Activated CD4-positive, alpha-beta T cell treated with anti-CD3 and anti-CD28 coated beads for 24 hours (primary cell): ENCODE measurements at places on chromosomes 3 and 15.

DNA sequence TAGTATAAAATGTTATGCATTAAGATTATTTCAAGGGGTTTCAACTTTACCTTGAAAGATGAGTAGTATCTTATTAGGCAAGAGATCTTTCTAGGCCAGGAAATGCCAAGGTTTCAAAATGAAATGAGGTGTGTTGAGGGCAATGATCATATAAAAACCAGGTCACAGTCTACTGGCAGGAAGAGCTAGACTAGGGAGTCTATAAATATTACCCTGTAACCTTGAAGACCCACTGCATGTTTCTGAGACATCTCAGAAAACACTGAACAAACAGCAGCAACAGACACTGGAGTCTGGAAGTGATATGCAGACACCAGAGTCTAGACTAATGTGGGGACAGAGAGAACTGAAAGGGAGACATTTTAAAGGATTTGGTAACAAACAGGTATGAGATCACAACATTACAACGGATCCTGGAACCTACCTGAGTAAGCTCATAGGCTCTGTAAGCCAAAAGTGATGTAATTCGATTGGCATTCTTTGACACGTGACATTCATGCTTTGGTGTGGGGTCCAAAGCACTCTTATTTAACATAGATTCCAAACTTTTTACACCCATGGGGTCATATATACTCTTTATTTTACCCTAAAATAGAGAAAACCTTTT is 15.0 kb downstream of the TASOR start:
- DNase-seq, result no peak

- no peak for DNase-seq
Measured at GRCh38 chr3:122245513-122246174, 62.2 kb downstream of the CASR start.

DNA sequence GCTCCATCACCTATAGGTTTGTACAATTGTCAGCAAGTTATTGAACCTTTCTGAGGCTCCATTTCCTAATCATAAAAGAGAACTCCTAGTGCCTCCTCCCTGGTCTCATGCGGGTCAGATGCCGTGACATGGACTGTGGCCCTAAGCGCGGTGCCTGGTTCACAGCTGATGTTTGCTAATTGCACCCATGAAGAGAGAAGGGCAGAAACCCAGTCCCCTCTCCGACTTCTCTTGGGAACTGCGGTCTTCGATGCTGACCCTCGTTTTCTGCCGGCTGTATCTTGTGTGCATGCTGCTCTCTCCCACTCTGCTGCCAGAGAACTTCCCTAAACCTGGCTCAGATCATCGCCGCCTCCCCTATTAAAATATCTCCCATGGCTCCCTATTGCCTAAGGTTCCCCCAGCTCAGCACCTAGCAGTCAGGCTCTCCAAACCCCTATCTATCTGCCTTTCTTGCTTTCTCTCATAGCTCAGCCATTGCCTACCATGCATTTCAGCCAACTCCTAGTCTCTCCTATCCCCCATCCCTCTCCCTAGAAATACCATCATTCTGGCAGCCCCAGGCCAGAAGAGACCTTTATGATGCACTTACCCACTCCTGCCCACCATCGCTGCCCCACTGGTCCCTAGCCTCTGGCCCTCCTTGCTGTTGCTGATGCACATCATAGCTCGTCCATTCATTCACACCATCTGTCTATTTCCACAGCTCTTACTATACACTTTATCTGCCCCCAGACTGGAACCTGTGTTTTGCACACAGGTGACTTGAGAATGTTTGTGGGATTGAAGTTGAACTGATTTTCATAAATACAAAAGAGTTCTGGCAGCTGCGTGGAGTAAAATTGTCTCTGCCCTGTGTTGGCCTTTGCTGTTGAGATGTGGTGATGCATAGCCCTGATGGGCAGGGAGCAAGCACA is 6.6 kb downstream of the ISG20 start:
- DNase-seq, result no peak

DNA sequence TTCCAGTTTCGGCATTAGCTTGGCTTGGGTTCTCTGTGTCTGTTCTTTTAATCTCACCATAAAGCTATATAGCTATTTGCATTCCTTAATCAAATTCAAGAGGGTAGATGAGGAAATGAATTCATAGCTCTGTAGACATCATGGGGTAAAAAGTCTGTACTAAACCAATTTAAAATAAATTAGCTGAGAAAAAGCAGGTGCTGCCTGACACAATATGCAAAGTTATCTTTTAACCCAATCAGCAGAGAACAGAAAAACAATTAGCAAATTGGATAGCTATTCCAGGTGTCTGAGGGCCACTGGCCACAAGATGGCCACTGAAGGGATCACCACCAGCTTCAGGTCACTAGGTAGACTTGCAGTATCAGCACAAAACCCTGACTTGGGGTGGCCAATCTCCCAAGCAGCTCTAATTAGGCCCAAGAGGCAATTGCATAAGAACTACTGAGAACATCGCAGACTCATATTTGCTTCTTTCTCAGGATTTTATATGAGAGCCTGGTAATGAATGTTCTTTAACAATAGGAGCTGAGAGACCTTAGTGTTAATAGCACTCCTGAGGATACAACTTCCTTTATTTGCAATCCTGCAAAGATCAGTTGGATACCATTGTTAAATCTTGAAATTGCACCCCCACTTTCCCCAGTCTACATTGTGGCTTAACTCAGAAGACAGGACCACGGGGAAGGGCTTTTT is 494.3 kb downstream of the PDCD6IP start:
- no peak for DNase-seq

DNA sequence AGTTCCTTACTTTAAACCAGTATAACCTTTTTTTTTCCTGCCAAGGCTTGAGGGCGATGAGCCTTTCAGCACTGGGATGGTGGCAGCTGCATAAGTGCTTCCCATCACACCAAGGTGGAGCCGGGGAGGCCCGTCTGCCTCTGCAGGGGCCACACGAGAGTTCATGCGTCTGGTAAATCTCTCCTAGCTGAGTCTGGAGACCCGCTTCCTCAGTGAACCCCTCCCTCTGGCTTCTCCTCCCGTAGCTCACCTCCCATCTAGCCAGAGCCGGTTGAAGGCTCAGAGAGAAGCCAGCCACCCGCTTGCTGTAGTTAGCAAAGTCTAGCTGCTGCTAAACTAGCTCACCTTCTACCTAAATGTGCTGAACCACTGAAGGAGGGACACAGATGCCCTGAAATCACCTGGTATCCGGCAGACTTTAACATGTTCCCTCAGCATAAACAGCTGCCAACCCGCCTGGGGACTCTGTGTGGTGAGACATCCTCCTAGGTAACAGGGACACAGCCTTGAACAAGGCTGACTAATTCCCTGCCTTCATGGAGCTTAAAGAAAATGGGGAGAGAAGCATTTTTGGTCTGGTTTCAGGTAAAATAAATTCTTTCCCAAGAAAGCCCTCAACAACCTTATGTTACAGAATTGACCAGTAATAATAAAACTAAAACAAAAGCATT is 42.9 kb downstream of the RLBP1 start:
- no peak for DNase-seq

DNA sequence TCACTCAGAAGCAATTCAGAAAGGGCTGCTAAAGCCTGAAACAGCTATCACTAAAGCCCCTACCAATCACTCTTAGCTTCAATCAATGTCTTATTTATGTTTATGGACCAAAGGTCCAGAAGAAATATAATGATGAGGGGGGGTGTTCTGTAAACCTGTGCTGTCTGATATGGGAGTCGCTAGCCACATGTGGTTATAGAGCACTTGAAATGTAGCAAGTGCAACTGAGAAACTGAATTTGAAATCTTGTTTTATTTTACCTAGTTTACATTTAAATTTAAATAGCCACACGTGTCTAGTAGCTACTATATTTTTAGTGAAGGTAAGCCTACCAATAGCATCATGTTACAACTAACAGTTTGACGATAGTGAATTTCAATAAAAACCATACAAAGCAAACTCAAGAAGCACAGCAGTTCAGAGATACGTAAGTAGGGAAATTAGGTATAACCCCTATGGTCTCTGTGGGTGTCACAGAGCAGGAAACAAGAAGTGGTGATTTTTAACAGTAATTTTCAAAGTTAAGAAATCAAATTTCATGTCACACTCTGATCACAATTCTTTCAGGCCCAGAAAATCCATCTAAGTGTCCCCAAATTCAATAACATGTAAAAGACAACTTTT is 3.6 kb downstream of the POU1F1 start:
- DNase-seq, result no peak

DNA sequence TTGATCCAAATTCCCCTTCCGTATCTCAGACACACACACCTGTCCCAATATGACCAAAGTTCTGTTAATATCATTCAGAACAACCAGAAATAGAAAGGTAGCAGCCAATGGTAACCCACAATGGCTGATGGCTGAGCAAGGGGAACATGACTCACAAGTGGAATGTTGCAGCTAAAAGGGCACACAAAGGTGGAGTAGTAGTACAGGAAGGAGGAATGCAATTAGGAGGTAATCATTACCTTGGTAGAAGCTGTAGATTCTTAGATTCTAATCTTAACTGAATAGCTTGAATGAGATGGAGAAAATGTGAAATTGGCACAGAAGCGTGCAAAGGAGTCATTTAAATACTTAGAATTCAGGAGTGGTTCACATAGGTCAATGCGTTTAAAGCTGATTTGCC is 347.9 kb downstream of the NR2F2 start:
- no peak for DNase-seq

- DNase-seq, result no peak
Measured at GRCh38 chr3:127565711-127566110, 24.8 kb downstream of the TPRA1 start.

GRCh38 chr3:195916291-195916690 is 7.9 kb upstream of the TNK2 start:
- no peak for DNase-seq

DNA sequence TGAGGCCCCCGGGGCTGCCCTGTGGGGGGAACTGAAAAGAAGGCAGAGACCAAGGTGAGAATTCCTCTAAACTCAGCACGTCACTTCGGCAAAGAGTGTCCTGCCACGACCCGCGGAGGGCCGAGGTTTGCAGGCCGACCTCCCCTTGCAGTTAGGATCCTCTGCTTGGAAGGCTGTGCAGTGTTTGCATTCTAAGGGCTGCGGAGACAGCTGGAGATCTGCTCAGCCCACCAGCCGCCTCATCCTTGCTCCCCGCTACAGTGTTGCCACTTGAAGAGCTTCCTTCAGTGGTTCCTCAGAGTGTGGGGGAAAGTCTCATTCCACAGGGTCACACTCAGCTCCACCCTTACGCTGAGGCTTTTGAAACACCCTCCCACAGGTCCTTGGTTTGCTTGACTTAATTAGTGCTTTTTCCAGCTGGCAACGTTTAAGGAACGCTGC is 10.8 kb downstream of the SLC51A start:
- no peak for DNase-seq

DNA sequence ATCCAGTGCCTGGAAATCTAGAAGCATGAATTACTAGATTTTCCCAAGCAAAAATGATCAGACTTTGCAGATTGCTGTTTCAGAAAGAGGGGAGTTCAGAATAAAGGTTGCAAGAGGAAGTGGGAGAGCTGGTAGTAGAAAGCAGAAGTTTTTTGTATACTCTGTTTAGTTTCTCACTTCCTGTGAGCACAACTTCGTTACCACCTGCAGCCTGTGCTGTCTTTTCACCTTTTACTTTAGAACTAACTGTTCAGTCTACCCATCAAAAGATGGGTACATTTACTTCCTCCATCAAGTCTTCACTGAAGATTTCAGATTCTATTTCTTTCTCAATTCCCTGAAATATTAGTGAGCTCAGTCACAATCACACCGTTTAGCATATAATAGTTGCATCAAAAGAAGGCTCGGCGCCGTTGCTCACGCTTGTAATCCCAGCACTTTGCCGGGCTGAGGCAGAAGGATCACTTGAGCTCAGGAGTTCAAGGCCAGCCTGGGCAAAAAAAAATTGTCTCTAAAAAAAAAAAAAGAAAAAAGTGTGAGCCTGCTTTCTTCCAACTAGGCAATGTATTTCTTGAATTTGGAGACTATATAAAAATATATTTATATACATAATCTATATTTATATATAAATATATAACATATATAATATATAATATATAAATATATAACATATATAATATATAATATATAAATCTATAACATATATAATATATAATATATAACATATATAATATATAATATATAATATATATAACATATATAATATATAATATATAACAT is 1.8 kb upstream of the CEP97 start:
- no peak for DNase-seq

- DNase-seq, result no peak
Measured at GRCh38 chr15:65730549-65731172, 61.4 kb downstream of the DENND4A start.

DNA sequence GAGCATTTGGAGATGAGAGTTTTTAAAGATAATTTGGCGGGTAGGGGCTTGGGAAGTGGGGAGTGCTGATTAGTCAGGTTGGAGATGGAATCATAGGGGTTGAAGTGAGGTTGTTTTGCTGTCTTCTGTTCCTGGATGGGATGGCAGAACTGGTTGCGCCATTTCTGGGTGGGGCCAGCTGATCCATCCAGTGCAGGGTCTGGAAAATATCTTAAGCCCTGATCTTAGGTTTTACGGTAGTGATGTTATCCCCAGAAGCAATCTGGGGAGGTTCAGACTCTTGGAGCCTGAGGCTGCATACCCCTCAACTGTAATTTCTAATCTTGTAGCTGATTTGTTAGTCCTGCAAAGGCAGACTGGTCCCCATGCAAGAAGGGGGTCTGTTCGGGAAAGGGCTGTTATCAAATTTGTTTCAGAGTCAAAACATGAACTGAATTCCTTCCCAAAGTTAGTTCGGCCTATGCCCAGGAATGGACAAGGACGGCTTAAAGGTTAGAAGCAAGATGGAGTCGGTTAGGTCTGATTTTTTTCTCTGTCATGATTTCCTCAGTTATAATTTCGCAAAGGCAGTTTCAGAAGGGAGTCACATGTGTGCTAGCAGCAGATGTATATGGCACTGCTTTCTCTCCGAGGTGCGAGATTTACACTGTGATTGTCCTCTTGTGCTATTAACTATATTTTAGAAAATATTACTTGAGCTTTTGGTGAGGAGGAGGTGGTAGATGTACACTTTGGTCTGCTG is 540.4 kb downstream of the EDEM1 start:
- no peak for DNase-seq

- DNase-seq, result no peak
Measured at GRCh38 chr3:30500666-30501399, 105.6 kb upstream of the TGFBR2 start.

GRCh38 chr3:25610167-25610566 is 54.5 kb downstream of the TOP2B start:
- no peak for DNase-seq

GRCh38 chr3:138210528-138210927 is 23.4 kb downstream of the ARMC8 start:
- DNase-seq, result no peak

DNA sequence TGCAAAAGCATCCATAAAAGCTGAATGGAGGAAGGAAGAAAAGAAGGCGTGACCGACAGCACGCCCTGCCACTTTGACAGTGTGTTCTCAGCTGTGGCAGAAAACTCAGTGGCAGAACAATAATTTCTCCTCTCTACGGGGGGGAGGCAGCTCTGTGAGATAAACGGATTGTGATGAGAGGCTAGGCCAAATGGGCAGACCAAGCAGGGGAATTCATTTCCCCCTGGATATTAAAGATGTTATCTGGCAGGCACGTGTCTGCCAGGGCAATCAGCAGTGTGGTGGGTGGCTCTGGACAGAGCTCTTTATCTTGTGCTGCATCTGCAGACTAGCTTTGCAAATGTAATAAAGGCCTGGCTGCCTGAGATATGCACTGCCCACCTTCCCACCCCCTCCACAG is 1.9 kb upstream of the RMDN3 start:
- no peak for DNase-seq
